Pons (tissue), 1 donor: ENCODE measurements at places on chromosomes 2 and 18.

- no peak for DNase-seq
Measured at GRCh38 chr18:21242780-21243401, 859 bp downstream of the GREB1L start.

DNA sequence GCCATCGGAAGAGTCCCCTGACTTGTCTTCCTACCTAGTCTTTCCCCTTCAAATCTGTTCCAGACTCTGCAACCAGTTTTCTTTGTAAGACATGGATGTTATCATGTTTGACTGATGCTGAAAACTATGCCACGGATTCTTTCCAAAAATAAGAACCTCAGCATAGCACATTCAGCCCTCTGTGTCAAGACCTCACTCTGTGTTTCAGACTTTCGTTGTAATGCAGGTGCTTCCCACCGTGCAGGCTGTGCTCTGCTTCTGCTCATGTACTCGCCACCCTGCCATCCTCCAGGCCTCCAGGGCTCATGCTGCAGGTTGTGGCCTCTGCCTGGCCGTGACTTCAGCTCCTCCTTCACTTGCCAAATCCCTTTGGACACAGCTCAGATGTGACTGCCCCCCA, 347.0 kb upstream of the RAB12 start:
- DNase-seq, result no peak

DNA sequence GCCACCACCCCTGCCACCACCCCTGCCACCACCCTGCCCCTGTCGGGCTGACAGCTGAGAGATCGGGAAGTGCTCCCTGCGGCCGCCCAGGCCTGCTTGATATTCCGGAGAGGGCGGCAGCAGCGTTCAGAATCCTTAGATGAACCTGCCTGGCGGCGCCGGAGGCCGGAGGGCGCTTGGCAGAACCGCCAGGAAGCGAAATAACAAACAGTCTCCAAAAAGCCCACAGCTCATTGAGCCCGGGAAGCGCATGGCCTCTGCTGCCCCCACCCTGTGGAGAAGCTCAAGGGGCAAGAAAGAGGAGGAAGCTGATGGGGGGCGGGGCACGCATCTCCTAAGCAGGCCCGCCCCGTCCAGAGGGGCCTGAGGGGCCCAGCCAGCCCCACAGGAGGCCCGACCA, 92.2 kb upstream of the MBOAT2 start:
- peak; percentile 57 for DNase-seq

- no peak for DNase-seq
Measured at GRCh38 chr2:120871881-120872620, 136.4 kb downstream of the GLI2 start.

DNA sequence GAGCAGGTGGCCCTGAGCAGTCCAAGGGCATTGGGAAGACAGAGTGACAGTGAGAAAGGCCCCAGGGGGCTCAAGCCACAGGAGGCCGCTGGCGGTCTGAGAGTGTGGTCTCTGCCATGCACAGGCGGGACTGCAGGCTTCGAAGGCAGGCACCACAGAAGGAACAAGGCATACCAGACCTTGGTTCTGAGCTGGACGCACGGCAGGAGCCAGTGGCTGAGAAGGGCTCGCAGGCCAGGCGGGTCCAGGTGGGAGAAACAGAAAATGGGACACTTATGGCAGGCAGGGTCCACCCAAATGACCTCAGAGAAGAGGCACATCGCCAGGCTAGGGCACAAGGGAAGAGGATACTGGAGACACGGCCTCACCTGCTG, 14.9 kb downstream of the HJURP start:
- DNase-seq, result no peak

- no peak for DNase-seq
Measured at GRCh38 chr18:70004696-70005095, 57.0 kb upstream of the CD226 start.

GRCh38 chr18:52283927-52284326, 56.1 kb upstream of the DCC start:
- DNase-seq, result no peak

- peak; percentile 77 for DNase-seq
Measured at GRCh38 chr2:223959688-223960087, 2.4 kb downstream of the MRPL44 start.

GRCh38 chr18:24586662-24587360, 126.4 kb downstream of the HRH4 start:
- no peak for DNase-seq

DNA sequence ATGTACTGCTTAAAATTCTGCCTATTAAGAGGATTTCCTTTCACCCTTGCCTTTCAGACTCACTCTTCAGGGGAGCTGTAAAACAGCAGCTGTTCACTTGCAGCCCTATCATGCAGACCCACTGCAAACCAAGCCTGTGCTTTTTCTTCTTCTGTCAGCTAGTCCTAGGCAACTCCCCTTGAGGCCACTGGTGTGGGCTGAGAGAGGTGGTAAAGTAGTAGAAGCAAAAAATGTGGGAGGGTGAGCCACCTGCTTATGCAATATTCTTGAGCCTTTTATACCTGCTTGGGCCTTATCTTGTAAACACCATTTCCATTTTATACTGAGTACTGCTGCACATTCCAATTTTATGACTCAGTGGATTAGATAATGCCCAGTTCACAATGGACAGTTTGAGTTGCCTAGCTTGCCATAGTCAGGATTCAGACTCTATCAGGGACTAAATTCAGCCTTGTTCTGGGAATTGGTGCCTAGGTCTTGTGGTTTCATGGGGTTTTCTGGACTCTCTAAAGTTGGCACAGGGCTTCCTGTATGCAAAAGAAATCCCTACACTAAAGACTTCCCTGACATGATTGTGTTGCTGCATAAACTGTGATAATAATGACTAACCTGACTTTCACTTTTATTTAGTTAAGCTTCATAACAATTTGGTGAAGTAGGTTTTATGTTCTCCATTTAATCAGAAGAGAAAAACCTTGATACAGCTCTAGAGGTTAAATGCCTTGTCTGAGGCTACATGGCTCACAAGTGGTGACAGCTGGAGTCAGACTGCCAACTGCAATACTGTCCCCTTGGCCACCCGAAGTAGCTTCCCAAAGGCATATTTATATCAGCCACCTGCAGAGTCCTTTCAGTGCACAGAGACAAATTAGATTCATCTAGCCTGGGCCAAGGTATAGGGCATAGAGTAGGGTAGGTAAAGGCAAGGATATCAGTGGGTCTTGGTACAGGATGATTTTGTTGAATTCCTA, 47.4 kb upstream of the KDM3A start:
- peak; percentile 15 for DNase-seq

- DNase-seq, result no peak
Measured at GRCh38 chr2:196219671-196220070, 48.3 kb upstream of the STK17B start.

GRCh38 chr2:226699321-226699720, 100.3 kb downstream of the IRS1 start:
- DNase-seq, result no peak

- no peak for DNase-seq
Measured at GRCh38 chr18:25042641-25043051, 309.3 kb downstream of the ZNF521 start.

- no peak for DNase-seq
Measured at GRCh38 chr2:236665572-236666118, 96.0 kb downstream of the ACKR3 start.

- DNase-seq, result no peak
Measured at GRCh38 chr2:158936978-158937377, 31.5 kb upstream of the TANC1 start.

GRCh38 chr2:19674051-19675002, 227.5 kb downstream of the TTC32 start:
- no peak for DNase-seq

GRCh38 chr18:63837590-63837989, 49.9 kb upstream of the SERPINB2 start:
- no peak for DNase-seq

DNA sequence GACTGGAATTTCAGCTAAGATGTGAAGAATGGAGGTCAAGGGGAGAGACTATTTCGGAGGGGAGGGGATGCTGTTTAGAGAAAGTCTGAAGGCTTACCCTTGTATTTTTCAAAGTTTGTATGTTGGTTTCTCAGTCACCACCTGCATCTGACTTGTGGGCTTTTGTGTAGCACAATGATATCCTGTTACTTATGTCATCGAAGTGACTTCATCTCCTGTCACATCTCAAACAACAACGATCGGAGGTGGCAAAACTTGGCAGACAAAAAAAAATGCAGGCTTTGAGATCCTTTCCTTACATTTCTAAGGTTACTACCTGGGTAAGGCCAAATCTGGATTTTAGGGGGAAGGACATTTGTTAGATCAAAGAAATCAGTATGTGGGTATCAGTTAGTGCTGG, 11.7 kb upstream of the CXCR4 start:
- DNase-seq, result no peak

- DNase-seq, result no peak
Measured at GRCh38 chr18:58241877-58242276, 197.9 kb downstream of the NEDD4L start.

DNA sequence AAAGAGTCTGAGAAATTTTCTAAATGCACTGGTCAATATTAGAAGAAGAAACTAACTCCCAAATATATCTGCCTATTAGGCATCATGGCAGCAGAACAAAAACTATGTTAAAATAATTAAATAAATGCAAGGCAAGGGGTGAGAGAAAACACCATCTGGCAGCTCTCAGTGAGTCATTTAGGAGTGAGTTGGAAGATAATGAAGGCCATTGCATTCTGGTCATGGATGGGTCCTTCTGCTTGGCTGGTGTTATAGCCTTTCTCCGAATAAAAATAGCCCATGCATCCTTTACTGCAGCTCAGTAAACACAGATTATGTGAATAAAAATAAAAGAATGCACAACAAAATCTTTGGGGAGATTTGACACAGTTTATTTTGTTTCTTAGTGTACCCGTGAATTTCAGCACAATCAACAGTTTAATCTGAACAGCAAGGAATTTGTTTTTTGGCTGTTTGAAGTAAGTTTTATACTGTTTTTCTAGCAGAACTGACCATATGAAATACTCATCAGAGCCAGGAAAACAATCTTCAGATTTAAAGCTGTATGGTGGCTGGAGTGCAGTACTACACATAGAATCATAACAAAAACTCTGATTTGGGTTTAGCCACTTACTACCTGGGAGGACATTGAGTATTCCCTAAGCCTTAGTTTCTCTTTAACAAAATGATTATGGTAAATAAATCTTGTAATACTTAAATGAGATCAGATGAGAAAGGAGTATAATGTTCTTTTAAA, 225.1 kb upstream of the ITGA4 start:
- DNase-seq, result peak; percentile 7

DNA sequence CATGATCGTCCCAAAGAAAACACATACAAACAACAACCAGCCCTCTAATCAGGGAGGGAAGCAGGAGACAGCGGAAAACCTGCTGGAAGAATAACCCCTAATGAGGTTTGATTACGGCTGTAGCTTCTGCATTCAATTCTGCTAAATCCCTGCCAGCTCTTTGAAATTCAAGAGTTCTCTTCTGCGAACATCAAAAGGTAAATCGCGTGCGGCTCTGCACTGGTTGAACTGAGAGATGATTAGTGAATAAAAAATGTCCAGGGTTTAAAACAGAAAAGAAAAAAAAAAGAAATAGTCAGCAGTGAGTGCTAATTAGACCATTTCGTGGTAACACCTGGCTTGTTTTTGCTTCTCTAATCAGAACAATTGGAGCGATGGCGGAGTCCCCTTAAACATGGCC, 153.0 kb upstream of the CAPN13 start:
- no peak for DNase-seq

DNA sequence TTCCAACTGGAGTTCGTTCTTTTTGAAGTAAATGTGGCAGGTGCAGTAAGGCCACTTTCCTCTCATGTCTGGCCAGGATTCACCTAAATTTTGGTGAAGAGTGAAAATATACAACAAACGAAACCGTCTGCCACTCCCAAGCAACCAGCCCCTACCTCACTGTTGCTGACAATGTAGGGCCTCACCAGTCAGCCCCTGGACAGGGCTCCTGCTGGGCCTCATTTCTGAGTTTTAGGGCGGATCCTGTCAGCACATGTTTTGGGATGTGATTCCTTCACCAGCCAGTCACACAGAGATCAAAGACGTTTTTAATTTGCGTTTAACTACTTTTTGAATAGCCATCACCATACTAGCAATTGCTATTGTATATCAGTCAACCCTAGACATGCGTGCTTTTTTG, 185.0 kb downstream of the WDR7 start:
- no peak for DNase-seq

GRCh38 chr2:66110086-66110485, 324.8 kb upstream of the MEIS1 start:
- DNase-seq, result no peak

GRCh38 chr2:174903264-174903556, 102.0 kb downstream of the CHN1 start:
- no peak for DNase-seq

DNA sequence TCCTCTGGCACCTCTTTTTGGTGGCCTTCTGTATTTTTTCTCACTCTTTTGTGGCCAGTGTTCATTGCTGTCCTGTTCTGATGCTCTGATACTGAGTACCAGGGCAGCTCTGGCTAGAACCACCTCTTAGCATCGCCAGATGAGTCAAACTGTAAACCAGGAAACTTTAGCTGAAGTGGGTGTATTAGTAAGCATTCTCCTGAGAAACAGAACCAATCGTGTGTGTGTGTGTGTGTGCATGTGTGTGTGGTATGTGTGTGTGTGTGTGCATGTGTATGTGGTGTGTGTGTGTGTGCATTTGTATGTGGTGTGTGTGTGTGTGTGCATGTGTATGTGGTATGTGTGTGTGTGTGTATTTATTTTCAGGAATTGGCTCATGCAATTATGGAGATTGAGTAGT, 166.3 kb upstream of the SKOR2 start:
- DNase-seq, result no peak

DNA sequence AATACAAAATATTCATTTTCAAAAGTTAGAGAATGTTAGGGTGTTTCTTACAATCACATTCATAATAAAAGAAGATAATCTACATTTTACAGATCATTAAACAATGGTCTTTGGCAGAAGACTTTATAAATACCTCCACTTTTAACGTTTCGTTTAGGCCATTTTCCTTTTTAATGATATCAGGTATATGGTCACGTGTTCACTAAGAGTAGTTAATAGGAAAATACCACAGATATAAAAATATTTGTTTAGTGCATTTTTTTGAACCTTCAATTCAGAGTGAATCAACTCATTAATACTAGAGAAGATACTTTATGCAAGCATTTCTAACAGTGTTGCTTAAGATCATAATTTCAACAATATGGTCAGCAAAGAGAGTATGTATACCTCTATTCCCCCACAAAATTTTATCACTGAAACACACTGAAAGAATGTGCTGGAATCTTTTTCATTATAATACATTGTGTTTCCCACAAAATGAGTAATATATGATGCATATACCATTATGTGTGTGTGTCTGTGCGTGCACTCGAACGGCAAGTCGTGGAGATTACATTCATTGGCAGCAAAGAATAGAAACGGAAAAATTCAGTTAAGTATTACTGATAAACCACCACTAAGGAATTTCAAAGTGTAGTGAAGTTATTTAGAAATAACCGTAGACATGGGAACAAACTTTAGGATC, 319.9 kb upstream of the THUMPD2 start:
- DNase-seq, result no peak

GRCh38 chr2:159035790-159036411, 67.5 kb downstream of the TANC1 start:
- DNase-seq, result peak; percentile 50
